Activated CD8-positive, alpha-beta T cell treated with anti-CD3 and anti-CD28 coated beads, Interleukin-2, amount 10 ng/mL, durations not matched to agents 7 days and 5 days (primary cell): ENCODE measurements at places on chromosomes 4 and X.

DNA sequence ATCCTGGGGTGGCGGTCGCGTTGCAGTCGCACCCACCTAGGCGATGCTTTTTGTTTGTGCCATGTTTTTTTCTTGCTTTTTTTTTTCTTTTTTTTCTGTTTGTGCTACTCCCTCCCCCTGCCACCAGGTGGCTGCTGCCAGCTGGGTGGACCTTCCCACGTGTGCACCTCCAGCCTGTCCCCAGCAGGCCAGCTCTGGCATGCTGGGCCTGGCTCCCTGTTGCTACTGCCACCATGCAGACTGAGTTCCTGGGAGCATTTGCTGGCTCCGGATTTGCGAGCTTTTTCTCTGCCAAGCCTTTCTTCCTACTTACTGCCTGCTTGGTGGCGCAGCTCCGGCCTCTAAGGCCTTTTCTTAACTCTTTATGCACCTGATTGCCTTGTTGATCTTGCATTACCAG, 161.2 kb upstream of the WDFY3 start:
- DNase-seq: no peak

DNA sequence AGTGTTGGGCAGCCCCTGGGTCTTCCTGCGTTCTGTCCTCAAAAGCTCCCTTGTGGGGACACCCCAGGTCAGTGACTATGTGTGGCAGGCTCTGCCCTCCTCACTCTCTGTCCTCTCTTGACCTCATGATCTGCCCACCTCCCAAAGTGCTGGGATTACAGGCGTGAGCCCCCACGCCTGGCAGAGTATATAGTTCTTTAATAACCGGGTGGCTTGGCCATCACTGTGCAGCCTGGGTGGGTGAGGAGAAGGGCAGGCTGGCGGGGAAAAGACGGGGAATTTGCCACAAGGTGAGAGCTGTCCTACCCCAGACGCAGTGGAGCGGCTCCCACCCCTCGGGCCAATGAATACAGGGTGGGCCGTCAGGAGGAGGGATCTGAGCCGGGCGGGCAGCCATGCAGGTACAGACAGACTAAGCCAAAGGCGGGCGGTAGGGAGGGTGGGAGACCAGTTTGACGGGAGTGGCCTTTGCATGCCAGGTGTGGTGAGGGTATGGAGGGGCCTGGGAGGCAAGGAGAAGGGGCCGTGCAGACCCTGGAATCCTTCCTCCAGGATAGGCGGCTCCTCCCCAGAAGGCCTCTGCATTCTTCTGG, 2.5 kb downstream of the SH3BP2 start:
- DNase-seq: no peak

DNA sequence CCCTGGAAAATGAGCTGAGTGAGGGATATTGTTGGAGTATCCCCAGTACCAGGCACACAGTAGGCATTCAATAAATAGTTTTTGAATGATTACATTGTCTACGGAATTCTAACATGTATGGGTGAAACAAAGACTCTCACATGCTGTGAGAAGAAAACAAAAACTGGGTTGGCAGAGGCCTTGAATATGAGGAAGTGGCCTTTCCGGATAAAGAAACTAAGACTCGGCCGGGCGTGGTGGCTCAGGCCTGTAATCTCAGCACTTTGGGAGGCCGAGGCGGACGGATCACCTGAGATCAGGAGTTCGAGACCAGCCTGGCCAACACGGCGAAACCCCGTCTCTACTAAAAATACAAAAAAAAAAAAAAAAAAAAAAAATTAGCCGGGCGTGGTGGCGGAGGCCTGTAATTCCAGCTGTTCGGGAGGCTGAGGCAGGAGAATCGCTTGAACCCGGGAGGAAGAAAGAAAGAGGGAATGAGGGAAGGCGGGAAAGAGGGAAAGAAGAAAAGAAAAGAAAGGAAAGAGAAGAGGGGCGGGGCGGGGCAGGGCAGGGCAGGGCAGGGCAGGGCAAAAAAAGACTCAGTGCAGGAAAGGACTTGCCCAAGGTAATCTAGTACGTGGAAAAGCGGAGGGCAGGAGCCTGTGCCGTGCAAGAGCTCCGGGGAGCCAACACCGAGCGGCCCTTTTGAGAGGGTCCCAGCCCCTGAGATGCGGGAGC, 689 bp upstream of the TMA16 start:
- no peak for DNase-seq

DNA sequence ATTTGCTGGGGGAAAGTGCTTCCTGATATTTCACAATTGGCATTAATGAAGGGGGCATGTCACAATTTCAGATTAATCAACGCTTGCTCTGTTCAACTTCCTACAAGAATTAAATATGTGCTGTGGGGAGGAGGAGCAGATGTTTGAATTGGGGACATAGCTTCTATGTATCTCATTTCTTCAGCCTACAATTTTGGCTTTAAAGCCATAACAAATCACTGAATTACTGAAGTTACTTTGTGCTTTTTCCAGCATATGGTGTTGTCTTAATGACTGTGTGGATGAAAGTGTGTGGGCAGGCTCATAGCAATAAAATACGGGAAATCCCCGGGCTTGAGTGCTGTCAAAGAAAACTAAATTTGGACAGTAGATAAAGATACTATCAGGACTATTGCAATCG, 813 bp downstream of the TLR7 start:
- DNase-seq: no peak

- DNase-seq: no peak
These were observed 53.2 kb upstream of the PJA1 start for GRCh38 chrX:69218407-69218997.

GRCh38 chrX:103483720-103484119, 35.6 kb downstream of the RAB40A start:
- no peak for DNase-seq

- DNase-seq: no peak
These were observed 28.2 kb downstream of the IL13RA1 start for GRCh38 chrX:118755633-118756032.

DNA sequence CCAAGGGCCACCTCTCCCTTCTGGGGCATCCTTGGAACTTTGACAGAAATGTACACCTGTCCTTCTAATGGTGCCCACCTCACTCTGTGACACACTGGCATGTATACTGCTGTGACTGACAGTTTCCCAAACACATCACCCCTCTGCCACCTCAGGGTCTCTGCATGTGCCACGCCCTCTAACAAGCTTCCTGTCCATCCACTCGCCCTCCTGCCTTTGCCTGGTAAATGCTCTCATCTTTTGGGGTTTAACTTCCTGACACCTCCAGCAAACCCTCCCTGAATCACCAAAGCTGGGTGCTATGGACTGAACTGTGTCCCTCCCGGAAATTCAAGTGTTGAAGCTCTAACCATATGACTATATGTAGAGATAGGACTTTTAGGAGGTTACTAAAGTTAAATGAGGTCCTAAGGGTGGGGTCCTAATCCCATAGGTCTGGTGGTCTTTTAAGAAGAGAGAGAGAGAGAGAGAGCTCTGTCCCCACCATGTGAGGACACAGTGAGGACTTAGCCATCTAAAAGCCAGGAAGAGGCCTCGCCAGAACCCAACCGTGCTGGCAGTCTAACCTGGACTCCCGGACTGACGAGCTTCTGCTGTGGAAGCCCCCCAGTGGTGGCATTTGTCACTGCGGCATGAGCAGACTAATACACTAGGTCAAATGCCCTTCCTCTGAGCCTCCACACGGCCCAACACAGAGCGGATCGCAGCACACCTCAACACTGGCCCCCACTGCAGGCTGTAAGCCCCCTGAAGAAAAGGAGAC, 95.6 kb downstream of the AFAP1 start:
- peak; percentile 79 for DNase-seq

DNA sequence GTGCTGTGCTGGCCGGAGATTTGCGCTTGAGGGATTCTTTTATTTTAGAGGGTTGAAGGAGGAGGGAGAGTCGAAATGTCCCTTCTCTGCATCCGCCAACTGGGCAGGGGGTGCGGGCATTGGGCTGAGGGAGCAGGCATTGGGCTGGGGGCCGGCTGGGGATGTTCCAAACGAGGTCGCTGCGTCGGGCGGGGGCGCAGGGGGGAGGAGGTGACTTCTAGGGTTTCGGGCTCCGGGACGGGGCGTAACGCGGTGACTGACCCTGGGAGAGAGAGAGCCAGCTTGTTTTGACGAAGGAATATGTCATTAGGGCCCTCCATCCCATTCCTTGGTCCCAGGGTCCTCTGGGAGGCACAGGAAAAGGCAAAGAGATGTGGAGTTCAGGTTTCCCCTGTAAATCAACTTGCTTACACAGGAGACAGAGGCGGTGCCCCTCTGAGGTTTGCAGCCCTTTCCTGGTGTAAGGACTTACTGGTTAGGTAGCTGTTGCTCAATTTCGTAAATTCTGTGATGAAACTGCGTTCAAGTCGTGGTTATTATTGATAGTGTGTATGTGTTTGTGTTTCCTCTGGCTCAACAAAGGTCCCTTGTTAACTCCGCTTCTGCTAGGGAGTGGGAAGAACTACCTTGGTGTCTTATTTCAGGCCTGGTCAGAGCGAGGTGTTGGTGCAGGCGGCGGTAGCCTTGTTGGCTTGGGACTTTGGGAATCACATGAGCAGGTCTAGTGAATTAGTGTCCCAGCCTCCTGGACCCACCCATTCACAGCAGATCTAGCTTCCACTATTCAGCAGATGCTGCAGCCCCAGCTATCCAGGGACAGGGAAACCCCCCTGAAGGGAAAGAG, 716 bp downstream of the FHIP1A start:
- no peak for DNase-seq

GRCh38 chr4:134628066-134628465, 426.5 kb upstream of the PABPC4L start:
- no peak for DNase-seq

DNA sequence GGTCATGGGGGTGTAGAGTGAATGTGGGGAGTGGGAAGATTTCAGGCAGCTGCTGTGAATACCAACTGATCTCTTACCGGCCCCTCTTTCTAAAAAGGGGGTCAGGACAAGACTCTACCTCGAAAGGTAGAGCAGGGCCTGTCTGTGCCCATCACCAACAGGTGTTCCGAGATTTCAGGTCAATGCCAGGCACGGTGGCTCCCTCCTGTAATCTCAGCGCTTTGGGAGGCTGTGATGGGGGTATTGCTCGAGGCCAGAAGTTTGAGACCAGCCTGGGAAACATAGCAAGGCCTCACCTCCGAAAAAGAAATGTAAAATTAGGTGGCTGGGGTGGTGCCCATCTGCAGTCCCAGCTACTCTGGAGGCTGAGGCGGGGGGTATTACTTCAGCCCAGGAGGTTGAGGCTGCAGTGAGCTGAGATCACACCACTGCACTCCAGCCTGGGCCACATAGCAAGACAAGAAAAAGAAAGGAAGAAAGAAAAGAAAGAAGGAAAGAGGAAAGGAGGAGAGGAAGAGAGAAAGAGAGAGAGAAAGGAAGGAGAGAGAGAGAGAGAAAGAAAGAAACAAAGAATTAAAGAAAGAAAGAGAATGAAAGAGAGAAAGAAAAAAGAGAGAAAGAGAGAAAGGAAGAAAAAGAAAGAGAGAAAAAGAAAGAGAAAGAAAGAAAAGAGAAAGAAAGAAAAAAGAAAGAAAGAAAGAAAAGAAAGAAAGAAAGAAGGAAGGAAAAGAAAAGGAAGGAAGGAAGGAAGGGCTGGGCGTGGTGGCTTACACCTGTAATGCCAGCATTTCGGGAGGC, 50.1 kb downstream of the CRLF2 start:
- DNase-seq: no peak

DNA sequence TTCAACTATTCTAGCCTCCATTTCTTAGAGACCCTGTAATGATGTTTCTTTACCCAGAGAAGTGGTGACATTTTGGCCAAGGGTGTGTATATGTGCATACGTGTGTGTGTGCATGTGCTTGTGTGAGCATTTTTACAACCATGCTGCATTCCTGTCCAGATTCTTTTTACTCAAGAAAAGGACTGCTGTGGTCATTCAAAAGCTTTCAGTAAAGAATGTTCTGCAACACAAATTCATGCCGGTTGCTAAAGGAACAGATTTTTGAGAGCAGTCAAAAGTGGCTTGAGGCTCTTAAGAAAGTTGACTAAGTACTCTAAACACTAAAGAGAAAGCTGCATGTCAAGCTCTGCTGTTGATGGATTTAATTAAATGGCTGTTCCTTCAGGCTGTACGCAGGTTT, 65.0 kb upstream of the FMR1 start:
- DNase-seq: no peak

DNA sequence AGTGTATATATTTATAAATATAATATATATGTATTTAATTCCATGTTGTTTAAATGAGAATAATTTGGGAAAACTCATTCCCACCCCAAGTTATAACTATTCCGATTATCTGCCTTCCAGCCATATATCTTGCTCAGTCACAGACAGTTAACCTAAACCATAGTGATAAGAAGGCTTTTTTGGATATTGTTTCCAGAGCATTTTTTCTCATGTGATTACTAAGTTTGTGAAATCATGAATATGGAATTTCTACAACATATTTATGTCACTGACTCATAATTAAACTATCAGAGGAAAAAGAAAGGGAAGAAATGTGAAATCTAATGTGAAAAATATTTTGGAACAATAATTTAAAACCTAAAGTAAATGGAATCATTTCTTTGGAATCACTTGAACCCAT, 1163.5 kb upstream of the PABPC4L start:
- no peak for DNase-seq

- no peak for DNase-seq
These were observed 122.3 kb downstream of the TEX13A start for GRCh38 chrX:105098201-105098600.

- no peak for DNase-seq
These were observed 2.7 kb upstream of the UGT2B15 start for GRCh38 chr4:68673143-68673542.

DNA sequence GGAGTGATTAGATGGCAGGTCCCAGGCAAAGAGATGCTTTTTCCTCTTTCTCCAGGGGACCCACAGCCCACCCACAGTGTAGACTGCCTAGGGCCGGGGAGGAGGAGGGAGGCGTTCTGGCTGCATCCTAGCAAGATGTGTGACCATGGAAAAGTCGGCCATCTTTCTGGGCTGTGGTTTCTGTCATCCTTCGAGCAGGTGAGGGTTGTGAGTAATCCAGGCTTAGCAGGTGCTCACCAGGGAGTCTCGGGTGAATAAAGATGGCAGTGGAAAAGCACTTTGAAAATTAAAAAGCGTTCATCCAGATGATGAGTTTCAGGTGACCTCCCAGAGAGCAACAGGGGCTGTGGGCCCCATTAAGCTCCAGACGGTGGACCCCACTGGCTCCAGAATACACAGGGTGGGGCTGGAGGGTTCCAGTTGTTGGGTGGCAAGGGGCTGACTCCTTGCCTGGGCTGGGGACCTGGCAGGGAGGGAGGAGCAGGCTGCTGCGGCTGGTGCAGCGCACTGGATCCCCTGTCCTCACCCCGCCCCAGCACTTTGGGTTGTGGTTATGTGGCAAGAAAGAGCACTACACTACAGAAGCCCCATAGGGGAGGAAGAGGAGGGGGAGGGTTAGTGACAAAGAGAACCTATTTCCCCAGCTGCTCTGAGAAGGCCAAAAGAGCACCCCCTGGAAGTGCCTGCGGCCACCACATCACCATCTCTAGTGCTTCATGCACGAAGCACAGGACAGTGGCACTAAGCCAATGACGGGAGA, 23.7 kb downstream of the ELF4 start:
- peak; percentile 86 for DNase-seq
